ENCODE measurements at places on chromosomes 6 and 20.

DNA sequence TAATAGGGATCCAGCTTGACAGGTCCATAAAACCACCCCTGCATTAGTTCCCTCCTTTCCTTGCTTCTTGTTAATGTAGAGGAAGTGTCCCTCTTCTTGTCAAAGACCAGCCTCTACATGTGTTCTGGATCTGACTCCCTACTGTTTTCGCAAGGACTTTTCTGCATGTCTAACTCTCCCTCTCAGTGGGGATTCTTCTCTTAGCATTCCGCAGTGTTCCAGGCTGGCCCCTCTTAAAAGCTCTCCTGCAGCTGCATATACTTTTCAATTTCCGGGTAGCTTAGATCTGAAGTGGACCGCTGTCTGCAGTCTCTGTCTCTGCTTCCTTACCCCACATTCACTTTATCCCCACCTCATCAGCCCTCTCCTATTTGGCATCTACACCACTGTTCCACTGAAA, 96.1 kb upstream of the MAN1A1 start:
- no peak for DNase-seq

DNA sequence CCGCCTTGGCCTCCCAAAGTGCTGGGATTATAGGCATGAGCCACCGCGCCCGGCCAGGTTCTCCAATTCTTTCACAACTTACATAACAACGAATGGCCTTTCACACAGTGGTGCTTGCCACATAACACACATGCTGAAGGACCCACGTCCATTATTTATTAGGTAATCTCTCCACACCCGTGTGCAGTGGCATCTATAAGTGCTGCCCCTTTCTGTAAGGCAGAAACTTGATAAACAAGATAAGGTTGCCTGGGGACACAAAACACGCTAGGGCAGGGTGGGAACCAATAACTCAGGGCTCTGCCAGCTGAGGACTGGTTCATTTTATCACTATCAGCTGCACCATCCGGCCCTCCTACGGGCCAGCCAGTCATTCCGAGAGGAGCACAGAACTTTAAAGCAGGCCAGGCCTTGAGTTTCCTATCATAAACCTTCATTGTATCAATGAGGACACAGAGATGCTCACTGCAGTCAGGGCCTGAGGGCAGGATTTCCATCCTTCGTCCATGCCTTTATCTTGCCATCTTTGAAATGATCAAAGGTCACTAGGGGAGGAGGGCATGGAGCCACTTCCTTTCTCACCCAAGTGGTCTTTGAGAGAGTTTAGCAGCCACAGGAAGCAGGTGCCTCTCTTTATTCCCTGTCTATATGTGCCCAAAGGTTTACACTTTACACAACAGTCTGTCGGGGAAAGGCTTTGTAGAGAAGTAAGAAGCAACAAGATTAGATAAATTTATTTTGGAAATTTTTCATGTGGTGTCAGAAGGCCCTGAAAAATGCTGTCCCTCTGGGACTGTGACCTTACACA, 37.6 kb downstream of the GPLD1 start:
- DNase-seq = no peak

- DNase-seq = no peak
Measured at GRCh38 chr6:144364782-144365181, 79.6 kb downstream of the UTRN start.

GRCh38 chr20:58141971-58142842, 86.2 kb downstream of the ANKRD60 start:
- no peak for DNase-seq

GRCh38 chr6:19219931-19220330, 617.2 kb upstream of the ID4 start:
- DNase-seq = no peak

DNA sequence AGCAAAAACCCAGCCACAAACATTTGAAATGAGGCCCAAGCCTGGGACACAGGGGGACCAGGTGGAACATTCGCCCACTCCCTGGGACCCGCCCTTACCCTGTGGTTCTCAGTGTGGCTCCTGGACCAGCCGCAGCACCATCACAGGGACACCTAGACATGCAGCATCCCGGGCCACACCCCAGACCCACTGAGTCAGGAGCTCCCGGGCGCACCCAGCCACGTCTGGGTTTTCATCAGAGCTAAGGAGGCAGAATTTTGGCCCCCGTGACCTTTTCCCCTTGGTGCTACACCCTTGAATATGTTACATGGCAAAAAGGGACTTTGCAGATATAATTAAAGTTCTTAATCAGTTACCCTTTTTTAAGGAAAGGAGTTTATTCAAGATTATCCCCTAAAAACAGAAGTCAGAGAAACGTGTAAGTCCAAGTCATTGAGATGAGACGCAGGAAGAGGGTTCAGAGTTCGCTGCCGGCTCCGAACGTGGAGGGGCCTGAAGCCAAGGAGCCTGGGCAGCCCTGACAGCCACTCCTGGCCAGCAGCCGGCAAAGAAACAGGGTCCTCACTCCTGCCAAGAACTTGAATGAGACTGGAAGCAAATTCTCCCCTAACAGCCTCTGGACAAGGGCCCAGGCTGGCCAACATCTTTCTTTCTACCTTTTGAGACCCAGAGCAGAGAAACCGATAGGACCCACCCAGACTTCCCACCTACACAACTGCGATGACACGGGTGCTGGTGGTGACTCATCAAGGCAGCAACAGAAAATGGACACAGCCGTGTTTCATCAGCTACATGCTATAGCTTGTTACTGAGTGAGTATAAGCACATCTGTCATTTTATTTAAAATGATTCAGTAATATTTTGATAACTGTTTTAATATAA, 25.3 kb downstream of the BFSP1 start:
- peak; percentile 21 for DNase-seq

- no peak for DNase-seq
Measured at GRCh38 chr20:57262784-57263609, 3.4 kb downstream of the BMP7 start.

DNA sequence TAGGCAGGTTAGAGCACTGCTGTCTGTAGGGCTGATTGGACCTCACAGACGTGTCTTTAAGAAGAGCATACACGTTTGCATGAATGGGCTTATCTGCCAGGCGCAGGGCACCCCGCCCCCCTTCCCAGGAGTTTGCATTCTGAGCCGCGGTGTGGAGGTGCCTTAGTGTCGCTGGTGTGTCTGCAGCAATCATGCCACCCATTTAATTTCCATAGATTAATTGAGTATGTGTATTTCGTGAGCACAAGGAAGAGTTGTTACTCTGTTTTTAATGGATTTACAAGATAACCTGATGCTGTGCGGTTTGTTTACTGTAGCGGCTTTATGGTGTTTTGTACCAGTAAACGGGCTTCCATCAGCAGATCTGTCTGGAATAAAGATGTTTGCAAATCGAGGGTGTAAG, 107.7 kb downstream of the ZDHHC14 start:
- no peak for DNase-seq

GRCh38 chr6:140893432-140893831, 1239.3 kb upstream of the GJE1 start:
- DNase-seq = no peak

GRCh38 chr20:14030991-14031390, 35.7 kb downstream of the MACROD2 start:
- DNase-seq = no peak

DNA sequence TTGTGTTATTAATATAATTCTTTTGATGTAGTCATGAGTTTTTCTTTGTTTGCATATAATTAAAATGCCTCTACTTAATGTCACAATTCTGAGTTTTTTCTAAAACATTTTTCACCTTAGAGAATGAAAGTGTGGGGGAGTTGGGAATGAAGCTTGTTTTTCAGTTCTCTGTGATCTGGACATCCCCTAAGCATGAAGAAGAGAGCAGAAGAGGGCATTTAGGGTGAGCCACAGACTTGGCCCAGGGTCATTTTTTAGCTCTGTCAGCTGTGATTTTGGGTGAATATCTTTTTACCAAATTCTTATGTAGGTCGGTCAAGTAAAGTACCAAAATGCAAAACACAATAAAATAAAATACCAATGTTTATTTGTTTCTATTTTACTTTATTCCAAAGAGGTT, 3.9 kb downstream of the OTOR start:
- DNase-seq = no peak

- no peak for DNase-seq
Measured at GRCh38 chr6:136920671-136921380, 1.3 kb upstream of the SLC35D3 start.

DNA sequence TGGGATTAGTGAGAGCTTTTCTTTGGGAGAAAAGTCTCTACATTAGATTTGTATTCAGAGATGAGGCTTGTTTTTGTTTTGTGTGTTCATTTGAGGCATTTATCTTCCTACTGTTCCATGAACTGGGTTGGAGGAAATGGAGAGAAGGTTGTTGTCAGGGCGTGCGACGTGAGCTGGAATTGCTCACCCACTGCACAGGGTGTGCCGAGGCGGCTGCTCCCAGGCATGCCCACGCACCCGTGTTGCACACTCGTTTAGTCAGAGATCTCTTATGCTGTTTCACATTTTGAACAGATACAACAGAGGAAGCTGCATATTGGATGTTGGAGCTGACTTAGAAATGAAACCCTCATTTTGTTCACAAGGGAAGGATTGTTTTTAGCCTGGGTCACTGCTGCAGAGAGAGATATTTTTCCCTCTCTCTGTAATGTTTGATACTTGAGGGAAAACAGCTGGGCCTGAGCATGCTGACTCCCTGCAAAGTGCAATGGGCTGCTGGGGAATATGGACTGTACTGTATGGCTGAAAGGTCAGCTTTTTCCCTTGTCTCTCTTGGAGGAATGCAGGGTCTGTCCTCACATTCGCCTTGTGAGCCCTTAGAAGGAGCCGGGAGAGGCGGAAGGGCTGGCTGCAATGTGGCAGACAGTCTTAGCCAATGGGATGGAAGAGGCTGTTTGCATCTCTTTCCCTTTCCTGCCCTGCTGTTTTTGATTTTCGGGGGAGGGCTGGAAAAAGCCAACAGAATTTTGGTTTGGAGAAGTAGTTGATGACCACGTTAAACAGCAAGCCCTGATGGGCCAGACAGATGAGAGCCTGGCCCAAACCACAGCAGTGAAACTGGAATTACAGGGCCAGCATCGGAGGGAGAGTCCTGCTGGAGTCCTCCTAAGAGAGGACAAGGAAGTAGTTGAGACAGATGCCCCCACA, 170.8 kb downstream of the SASH1 start:
- no peak for DNase-seq

DNA sequence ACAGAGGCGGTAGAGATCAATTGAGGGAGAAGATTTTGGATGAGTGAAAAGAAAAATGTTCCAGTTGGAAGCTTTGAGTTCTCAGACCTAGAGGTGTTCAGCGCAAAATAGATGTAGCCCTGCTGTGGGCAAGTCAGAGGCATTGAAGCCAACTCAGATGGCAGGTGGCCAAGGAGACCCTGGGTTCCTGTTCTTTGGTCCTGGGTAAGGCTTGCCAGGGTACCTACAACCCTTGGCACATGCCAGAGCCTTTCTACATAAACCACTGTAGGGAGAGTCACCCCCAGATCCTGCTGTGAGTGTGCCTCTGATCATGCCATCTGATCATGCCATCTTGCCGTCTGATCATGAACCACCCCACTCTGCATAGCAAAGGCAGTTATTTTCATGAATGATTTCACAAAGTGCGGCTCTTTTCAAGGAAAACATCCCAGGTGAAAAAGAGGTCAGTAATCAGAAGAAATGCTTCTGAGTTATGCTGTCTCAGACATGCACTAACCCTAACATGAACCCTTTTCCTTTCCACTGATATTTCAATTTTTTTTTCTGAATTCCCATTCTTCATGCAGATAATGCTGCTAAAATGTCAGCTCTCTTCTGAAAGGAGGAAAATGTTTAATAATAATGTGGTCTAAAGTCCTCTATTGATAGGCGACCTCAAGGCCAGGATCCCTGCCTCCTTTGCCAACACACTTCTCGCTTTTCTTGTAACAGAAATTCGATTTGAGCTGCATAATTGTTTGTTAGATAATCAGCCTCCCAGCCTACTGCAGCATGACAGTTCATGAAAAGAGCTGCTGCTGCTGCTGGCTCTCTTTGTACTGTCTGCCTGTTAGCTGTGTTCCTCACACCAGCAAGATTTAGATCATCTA, 153.6 kb downstream of the MTHFD1L start:
- no peak for DNase-seq

GRCh38 chr20:38975539-38976120, 13.5 kb downstream of the DHX35 start:
- no peak for DNase-seq

GRCh38 chr20:41903586-41903985, 285.4 kb upstream of the CHD6 start:
- DNase-seq = no peak

DNA sequence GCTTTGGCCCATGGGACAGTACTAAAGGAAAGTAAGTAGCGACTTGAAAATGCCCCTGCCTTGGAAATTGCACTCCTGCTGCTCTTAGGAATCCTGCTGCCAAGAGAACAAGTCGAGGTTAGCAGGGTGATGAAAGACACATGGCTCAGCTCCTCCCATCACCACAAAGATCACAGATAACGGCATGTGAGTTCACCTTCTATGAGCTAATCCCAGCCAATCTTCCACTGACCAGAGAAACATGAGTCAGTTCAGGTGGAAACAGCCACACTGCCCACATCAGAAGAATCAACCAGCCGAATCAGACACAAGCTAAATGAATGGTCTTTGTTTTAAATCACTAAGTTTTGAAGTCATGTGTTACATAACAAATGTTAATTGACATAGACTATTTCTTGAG, 106.3 kb downstream of the PRKN start:
- peak; percentile 78 for DNase-seq

DNA sequence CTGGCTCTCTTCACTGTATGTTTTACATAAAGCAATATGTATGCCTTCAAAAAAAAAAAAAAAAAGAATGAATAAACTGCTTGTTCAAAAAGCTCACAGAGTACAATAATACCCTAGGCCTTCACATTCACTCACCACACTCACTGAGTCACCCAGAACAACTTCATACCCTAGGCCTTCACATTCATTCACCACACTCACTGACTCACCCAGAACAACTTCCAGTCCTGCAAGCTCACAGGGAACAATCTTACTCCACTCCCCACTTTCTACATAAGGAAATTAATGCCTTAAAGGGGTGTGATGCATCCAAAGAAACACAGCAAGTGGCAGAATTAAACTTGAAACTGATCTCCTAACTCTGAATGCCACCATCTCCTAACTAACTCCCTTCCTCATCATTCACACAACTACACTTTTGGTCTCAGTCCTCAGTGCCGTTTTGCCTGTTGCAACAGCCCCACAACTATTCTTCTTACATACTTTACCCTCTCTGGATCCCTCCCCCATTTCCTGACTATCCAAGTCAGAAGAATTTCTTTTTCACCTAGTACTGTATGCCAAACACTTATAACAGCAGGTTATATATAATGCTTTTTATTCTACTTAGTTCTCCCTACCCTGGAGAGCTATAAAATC, 34.2 kb downstream of the NHSL1 start:
- DNase-seq = peak; percentile 88

- DNase-seq = no peak
Measured at GRCh38 chr6:15627821-15628220, 35.0 kb downstream of the DTNBP1 start.

DNA sequence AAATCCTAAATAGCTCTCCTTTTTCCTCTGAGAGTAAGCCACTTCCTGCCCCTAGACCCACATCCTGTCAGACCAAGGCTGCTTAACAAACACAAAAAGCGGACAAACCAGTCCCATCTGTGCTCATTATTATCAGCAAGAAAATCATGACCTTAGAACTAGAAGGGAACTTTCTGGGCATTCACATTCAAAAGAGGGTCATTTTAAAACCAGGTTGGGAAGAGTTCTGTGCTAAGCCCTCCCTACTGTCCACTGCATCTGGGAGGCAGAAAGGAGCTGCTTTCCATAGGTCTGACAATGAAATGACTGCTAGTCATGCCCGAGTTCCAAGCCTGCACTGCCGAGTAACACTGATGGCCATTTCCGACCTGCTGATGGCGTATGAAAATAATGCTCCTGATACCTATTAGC, 15.4 kb downstream of the EZR start:
- peak; percentile 28 for DNase-seq

All from A172 (cell line).